ENCODE measurements at places on chromosomes 2 and 18.
A peak's percentile ranks its signal among the peaks of the same experiment; 100 is the strongest.

- no peak for DNase-seq
Measured at GRCh38 chr2:185145316-185146121, 547.2 kb downstream of the ZNF804A start.

DNA sequence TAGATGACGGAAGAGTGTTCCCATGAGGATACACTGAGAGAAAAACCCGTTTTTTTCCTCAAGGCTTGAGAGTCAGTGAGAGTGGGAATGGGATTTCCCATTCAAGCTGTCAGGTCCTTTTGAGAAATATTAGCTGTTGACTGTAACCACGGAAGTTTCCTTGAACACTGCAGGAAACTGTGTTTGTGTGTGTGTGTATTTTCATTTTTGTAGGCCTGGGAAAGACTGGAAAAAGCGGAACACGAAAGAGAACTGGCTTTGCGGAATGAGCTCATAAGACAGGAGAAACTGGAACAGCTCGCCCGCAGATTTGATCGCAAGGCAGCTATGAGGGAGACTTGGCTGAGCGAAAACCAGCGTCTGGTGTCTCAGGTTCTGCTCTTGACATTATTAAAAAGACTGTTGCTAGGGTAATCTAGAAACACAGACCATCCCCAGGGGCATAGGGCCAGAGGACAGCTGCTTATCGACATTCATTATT is 98.8 kb upstream of the EML6 start:
- no peak for DNase-seq

GRCh38 chr2:128037649-128038048 is 9.8 kb upstream of the SAP130 start:
- no peak for DNase-seq

GRCh38 chr2:85754313-85755095 is 713 bp downstream of the ATOH8 start:
- no peak for DNase-seq

GRCh38 chr2:65431421-65432226 is 775 bp downstream of the SPRED2 start:
- peak; percentile 30 for DNase-seq

- no peak for DNase-seq
Measured at GRCh38 chr18:3877678-3878077, 427.7 kb downstream of the TGIF1 start.

DNA sequence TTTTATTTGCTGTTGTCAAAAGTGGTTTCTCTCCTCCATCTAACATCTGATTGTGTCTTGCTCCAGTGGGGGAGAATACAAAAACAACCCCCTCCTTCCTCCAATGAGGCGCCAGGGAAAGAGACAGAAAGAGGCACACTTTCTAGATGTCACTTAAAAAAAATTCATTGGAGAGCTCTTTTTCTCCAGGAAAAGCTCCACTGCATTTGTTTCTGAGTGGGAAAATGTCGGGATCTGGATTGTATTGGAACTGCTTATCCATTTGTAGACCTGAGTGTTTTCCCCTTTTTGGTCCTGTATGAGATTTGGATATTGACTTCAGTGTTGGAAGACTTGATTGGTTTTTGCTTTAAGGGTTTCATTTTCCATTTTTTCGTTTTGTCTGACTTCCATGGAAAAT is 995 bp downstream of the MBD5 start:
- DNase-seq, result no peak

DNA sequence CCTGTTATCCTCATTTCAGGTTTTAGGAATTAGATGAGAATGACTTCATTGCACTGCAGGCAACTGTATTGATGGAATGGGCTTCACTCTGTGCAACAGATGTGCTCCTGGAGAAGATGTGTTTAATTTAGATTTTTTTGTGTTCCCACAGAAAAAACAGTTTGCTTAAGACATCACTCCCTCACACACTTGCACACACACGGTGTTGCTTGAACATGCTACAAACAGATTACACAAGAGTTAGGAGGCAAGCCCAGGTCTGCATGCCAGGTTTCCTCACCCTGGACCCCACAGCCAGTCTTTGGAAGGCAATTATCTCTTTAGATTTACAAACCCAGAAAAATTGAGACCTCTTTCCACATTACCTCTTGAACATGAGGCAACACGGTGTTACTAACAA is 93.7 kb upstream of the KLHL29 start:
- no peak for DNase-seq

DNA sequence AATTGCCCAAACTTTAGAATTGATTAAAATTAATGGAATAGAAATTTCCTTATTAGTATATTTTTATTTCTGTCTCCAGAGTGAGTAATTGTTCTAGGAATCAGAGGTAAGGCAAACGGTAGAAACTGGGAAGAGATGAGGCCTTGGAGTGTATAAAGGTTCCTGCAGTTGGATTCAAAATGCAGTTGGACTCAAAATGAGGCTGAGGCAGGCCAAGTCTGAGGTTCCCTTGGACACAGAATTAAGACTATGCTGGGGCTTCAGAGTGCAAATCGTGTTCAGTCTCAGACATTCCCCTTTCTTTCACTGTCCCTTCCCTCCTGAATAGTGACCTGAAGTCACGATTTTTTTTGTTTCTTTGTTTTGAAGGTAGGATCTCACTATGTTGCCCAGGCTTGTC is 746.9 kb upstream of the NRXN1 start:
- DNase-seq, result no peak

DNA sequence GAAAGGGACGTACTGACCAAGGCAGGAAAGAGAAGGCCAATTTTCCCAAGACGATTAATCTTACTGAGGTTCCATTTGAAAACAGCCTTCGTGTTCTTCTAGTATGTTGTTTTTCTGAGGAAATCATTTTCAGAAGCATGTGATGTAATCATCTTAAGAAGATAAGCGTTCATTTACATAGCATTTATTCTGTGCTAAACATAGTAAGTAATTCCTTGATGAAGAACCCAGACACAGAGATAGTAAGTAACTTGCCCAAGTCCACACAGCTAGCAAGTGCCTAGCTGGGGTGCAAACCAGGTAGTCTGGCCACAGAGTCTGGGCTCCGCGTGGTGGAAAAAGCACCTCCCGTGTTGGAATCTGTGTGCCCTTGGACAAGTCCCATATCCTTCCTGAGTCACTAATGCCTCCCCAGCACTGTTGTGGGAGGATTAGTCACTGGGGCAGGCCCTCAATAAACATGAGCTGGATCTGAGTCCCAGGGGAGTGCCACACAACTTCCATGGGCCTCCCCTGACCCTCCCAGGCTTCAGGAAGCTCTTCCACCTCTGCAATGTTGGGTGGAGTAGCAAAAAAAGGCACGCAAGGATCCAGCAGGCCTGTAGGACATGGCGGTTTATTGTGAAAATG is 26.9 kb upstream of the ASAP2 start:
- no peak for DNase-seq

DNA sequence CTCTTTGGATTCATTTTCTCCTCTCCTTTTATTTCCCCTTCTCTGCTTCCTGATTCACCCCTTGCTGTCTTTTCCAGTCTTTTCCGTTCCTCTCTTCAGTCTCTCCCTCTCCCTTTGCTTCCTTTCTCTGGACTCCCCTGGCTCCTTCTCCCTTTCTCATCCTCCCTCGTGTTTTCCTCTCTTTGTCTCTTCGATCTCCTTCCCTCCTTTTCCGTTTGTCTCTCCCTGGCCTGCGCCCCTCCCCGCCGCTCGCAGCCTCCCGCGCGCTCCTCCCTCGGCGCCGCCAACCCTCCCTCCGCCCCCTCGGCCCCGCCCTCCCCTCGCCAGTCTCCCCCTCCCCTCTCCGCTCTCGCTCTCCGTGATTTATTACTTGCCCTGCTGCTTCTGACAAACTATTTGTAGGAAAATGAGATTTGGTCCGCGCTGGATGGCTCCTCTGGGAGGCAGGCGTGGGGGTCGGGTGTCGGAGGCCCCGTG is 46.0 kb upstream of the PAX8 start:
- peak; percentile 58 for DNase-seq

DNA sequence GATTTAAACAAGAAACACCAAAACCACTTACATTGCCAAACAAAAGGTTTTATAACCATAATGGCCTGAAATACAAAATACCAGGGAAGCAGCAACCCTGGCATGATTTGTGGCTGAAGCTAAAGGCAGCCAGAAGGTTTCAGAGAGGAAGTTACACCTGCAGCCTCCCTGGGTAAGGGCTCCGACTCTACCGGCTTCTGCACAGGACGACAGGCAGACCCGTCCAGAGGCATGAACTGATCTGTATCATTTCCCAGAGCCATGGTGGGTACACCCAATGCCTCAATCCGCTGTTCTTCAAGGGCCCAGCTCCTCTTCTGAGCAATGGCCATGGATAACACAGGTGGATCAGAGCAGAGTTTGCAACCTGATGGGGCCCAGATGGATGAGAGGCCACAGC is 71.6 kb downstream of the PXDN start:
- DNase-seq, result no peak

GRCh38 chr2:224432003-224432579 is 30.2 kb upstream of the FAM124B start:
- no peak for DNase-seq

DNA sequence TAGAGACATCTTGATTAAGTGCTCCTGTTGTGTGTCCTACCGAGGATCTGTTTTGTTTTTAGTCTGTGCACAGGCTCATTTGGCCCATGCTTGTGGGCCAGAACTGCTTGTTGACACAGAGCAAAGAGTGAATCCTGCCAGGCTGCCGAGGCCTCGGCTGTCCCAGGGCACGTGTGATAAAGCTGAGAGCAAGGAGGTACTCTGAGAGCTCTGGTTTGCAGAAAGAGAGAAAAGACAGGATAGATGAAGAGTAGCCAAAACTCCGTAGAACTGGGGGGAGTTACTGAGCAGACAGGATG is 175.1 kb downstream of the FAM210A start:
- DNase-seq, result no peak
